BE2C (cell line): ENCODE measurements at places on chromosomes 5 and 9.

GRCh38 chr9:87112656-87113055, 165.3 kb upstream of the GAS1 start:
- no peak for DNase-seq

DNA sequence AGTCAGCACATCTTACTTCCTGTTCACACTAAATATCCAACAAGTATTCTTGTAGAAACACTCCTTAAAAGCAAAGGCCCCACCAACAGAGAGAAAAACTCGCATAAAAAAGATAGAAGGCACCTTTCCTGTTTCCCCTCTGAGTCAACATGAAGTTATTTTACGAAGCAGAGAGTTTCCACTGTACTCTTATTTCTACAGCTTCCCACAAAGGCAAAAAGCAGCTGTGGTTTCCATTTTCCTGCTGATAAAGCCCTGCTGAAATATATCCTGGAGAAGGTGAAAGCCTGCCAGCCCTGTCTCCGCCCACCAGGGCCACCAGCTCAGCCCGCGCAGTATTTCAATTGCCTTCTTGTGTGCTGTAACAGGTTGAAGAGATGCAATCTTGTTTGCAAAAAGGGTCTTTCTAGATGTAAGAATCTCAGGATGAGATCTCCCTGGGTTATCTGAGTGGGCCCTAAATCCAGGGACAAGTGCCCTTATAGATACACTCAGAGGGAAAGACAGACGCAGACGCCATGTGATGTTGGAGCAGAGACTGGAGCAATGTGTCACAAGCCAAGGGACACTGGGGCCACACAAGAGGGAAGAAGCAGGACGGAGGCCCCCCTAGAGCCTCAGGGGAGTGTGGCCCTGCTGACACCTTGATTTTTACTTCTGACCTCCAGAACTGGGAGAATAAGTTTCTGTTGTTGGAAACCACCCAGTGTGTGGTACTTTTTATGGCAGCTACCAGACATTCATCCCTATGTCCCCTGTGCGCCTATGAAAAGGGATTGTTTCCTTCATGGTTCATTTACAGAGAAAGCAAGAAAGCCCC, 19.9 kb downstream of the SEMA4D start:
- no peak for DNase-seq

DNA sequence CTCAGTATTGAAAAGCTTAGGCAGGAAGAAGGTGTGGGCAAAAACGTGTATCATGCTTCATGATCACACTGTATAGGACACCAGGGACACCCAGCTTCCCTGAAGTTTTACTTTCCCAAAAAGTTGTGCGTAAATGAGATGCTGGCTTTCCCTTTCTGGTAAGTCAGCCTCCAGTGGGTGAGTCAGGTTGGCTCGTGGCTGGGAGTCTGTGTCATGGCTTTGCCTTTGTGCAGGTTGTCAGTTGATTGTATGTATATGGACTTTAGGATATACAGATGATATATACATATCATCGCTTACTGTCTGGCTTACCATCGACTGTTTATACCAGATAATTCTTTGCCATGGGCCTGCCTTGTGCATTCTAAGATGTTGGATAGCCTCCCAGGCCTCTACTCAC, 34.2 kb downstream of the ADRB2 start:
- DNase-seq = no peak

GRCh38 chr9:79015951-79016350, 555.8 kb upstream of the TLE4 start:
- DNase-seq = no peak

DNA sequence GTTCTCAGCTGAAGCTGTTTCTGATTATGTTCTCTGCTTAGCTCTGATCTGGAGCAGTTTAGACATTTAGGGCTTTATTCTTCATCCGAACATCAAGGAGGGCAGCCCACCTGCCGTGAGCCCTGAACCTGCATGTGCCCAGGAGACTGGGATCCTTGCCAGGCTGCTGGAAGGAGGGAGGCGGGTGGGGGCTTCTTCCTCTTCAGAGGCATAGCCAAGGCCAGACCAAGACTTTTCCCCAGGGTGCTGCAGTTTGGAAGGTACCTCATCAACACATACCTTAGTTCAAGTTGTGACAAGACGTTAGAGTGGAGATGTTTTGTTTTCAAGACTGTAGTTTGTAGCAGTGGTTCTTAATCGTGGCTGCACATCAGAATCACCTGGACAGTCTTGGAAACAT, 64.9 kb downstream of the RALGPS1 start:
- no peak for DNase-seq

GRCh38 chr5:146667633-146668272, 151.8 kb upstream of the GPR151 start:
- DNase-seq = no peak

- no peak for DNase-seq
These were observed 22.5 kb downstream of the FGD3 start for GRCh38 chr9:92969516-92970466.

- DNase-seq = no peak
These were observed 158.0 kb downstream of the ENC1 start for GRCh38 chr5:74482523-74482922.

DNA sequence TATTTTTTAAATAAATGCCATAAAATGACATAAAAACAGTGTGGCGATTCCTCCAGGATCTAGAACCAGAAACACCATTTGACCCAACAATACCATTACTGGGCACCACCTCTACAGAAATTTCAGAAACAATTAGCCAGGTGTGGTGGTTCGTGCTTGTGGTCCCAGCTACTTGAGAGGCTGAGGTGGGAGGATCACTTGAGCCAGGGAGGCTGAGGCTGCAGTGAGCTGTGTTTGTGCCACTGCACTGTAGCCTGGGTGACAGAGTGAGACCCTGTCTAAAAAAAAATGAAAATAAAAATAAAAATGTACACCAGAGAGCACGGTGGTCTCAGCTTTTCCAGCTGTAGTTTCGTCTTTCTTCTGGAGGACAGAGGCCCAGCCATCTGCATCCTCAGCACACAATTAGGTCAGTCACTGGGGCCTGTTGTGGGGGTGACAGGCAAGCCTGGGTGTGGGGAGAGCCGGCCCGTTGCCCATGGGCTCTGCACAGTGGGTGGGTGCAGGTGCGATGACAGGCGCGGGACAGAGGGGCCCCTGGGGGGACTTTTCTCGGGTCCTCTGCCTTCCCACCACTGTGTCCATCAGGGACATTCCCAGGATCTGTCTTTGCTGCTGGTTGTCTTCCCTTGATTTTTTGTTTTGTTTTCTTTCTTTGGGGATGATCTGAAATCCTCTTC, 9.8 kb downstream of the COL5A1 start:
- DNase-seq = no peak

- no peak for DNase-seq
These were observed 90.7 kb downstream of the MEF2C start for GRCh38 chr5:88792144-88792840.

DNA sequence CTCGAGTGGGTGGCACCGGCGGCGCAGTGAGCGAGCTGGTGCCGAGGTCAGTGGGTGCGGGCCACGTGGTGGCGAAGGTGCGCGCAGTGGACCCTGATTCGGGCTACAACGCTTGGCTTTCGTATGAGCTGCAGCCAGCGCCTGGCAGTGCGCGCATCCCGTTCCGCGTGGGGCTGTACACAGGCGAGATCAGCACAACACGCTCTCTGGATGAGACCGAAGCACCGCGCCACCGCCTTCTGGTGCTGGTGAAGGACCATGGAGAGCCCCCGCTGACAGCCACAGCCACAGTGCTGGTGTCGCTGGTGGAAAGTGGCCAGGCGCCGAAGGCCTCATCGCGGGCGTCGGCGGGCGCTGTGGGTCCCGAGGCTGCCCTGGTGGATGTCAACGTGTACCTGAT, 2.1 kb downstream of the PCDHA5 start:
- no peak for DNase-seq

- DNase-seq = no peak
These were observed 1111.1 kb downstream of the TAF11L14 start for GRCh38 chr5:18745042-18745987.

DNA sequence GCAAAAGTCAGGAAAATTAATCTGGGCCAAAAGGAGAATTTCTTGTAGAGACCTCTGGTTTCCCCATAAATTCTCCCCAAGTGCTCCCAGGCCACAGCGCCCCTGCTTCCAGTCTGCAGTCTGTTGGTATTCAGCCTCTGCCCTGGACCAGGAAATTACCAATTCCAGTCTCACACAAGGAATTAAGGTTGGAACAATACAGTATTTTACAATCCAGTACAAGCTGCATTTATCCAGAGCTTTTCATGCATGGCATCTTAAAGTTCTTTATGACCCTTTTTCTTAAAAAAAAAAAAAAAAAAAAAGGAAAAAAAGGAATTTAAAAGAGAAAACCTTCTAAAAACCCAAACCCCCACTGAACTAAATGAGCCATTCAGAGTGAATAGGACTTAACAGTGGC, 139.6 kb upstream of the RANBP3L start:
- DNase-seq = no peak

- no peak for DNase-seq
These were observed 17.2 kb upstream of the SLC25A51 start for GRCh38 chr9:37921168-37921510.

DNA sequence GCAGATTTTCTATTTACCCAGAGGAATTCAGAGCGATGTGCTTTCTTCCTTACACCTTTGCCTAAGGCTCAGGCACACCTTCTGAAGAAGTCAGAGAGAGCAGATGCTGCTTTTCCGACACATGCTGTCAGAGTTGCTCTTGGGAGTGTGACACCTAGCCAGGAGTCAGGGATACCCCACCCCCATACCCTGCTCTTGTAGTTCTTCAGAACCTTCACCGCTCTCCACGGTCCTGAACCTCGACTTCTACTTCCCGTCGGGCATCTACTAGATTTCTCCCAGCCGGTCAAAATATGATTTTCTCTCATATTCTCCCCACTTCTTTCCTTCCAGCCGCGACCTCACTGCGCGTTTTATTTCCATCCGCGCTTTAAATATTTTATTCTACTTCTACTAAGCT, 1.7 kb downstream of the GRIN3A start:
- no peak for DNase-seq

DNA sequence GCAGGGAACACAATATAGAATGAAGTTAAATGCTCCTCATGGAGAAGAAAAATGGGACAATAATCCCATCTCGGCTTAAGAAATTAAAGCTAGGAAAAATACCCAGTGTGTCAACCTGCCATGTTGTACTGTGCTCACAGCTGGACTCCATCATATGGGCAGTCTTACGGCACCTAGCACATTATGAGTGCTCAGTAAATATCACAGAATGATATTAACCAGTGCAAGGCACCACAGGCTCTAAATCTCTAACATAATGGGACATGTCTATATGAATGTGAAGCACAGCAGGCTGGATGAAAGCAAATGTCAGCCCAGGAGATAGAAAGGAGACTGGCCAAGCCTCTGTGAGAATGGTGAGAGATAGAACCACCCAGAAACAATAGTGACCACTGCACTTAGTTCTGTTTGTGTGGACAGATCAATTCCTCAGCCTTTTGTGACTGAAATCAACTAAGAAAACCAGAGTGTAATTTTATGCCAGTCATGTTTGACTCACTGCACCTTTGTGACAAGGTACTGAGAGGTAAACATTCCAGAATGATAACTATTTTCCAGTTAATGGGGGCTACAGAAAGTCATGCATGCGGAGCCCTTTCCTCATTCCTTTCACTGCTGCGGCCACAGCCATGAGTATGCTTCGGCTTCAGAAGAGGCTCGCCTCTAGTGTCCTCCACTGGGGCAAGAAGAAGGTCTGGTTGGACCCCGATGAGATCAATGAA, 140.4 kb upstream of the CDH6 start:
- no peak for DNase-seq

- no peak for DNase-seq
These were observed 301.7 kb downstream of the MRPS30 start for GRCh38 chr5:45110399-45110798.

DNA sequence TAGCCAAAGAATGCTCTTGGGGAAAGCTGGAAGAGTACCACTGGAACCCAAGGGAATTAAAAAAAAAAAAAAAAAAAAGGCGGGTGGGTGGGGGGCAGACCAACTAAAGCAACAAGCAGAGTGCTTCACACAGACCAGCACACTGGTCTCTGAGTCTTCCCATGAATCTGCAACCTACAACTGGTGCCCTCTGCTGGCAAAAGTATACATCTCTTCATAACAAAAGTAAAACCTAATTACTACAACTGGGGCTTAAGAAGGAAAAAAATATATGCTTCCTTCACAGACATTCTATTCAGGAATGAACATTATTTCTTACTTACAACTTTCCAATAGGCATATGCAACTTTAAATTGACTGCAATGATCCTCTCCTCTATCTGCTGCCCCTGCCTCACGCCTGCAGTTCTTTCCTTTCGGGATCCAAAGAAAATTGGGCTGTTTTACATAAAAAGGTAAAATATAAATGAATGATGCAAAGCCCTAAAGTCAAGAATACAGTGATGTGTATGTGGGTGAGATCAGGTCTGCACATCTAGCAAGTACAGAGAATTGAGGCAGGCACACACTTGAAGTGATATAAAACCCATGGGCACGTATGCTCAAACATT, 7.2 kb upstream of the KLHL3 start:
- peak; percentile 70 for DNase-seq

DNA sequence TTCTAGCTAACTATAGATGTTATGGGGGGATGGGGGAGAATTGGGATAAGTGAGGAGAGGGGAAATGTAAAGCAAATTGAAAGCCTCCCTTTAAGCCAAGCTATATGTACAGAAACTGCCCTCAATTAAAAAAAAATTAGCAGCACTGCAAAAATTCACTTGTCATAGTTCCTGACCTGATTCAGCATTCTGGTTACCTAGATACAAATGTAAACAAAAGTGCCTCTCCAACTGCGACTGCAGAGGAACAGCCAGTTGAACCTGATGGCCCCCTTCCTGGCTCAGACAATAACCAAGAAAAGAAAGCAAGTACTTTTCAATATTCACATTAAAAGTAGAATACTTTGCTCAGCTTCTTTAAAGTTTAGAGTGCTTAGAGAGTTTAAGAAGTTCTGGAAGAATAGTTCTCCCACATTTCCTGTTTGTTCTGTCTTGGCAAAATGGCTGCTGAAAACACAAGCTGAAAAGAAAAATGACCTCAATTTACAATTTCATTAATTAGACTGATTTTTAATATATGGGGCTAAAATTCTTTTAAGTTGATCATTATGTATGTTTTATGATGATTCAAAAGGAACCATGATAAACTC, 1.5 kb downstream of the FAM81B start:
- no peak for DNase-seq

DNA sequence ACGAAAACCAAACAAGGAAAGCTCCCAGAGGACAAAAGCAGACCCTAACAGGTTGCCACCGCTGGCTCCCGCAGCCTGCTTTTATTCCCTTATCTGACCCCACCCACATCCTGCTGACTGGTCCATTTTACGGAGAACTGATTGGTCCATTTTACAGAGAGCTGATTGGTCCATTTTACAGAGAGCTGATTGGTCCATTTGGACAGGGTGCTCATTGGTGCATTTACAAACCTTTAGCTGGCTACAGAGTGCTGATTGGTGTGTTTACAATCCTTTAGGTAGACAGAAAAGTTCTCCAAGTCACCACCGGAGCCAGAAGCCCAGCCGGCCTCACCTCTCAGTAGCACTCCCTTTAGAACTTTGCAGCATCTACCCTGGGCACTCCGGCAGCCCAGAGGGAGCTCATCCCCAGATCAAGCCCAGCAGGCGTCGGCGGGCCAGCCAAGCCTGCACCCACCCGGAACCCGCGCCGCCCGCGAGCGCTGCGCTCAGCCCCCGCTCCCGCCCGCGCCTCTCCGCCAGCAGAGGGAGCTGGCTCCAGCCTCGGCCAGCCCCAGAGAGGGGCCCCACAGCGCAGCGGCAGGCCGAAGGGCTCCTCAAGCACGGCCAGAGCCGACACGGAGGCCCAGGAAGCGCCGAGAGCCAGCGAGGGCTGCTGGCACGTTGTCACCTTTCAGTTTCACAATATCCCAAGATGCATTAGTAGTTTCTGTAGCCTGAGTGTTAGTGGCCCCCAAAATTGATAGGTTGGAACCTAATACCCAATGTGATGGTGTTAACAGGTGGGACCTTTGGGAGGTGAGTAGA, 35.3 kb upstream of the CLPTM1L start:
- peak; percentile 66 for DNase-seq
